ENCODE measurements at places on chromosomes 2 and 18.

GRCh38 chr18:63963615-63964256 is 6.1 kb upstream of the SERPINB8 start:
- peak; percentile 43 for DNase-seq

DNA sequence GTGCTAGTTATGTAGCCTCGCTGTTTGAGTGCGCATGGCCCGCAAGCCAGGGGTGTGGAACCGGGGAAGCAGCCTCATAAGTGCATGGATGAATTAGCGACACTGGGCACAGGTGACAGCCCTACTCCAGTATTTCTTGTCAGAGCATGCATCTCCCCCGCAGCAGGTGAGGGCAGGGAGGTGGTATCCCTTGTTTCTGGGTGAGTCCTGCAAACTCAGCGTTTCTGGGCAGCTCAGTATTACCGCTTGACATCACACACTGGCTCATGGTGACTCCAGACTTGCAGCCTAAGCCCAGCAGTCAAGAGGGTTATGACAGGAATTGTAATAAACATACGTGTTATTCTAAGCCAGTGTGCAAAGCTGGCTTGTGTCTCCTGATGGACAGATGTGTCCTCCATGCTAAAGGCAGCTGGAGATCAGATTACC is 2.5 kb downstream of the CABLES1 start:
- DNase-seq: no peak

DNA sequence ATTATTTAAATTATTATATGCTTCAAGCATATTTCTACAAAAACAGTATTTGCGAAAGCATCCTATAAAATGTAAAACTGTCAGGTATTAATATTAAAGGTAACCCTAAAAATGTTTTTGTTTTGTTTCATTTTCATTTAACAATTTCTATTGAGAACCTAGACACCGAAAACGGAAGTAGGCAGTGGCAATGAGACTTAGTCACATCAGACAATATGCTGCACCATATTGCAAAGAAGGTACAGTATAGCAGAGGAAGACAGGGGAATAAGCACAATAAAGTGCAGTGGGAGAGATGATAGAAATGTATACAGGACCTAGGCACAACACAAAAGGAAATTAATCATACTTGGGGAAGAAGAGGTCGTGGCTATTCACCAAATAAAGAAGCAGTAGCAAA is 12.2 kb downstream of the SCN1A start:
- no peak for DNase-seq

- no peak for DNase-seq
Measured at GRCh38 chr18:41594582-41594981, 360.5 kb upstream of the PIK3C3 start.

DNA sequence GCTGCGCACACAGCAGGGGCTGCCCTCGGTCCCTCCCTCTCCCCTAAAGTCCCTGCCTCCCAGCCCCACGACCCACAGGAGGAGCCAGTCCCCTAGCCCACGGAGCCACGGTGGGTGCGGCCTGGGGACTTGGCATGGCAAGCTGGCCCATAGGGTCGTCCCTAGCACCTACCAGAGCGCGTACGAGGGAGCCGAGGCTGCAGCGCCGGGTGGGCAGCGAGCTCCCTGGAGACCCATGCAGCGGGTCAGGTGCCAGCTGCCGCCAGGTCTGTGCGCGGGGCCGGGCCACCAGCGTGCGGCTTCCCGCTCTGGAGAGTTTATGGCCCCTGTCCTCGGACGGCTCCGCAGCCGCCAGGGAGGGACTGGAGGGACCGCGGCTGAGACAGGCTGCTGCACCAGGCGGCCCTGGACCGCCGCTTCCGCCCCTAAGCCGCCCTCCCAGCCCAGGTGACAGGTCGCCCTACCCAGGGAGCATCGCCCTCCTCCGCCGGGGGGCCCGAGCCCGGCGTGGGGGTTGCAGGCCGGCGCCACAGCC is 273.6 kb downstream of the CCDC74A start:
- DNase-seq: no peak

DNA sequence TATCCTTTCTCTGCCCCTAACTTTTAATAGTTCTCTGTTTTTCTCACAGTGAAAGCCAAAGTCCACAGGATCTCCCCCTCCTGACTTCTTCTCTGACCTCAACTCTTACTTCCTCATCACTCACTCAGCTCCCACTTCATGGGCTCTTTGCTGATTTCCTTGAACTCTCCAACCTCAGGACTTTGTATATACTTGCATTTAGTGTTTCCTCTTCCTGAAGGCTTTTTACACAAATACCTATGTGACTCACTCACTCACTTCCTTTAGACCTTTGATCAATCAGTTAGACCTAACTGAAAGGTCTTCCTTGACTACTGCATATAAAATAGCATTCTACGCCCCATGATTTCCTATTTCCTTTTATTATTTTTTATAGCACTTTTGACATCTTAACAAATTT is 233.1 kb upstream of the MEX3C start:
- no peak for DNase-seq

All from A172 (cell line).